ENCODE measurements at places on chromosomes 12 and 14. TPM values are rescaled to one million over a fixed set of nuclear protein-coding genes. Genes with fewer than 3 reads are reported as not detected.

GRCh38 chr12:79662046-79662811 is 28.5 kb downstream of the PAWR start:
- no peak for DNase-seq

- peak; percentile 65 for DNase-seq
Measured at GRCh38 chr12:12349711-12350665, at the start of gene MANSC1. TSS of gene MANSC1 (minus strand) at chr12:12350242. CDS start at chr12:12343314, 6,928 bp downstream.

The CACNA1C gene
- 19.3 TPM for total RNA-seq

GRCh38 chr14:50471838-50472465 is 60.4 kb downstream of the MAP4K5 start:
- no peak for DNase-seq

- DNase-seq = no peak
Measured at GRCh38 chr12:1579651-1580435, 14.5 kb downstream of the FBXL14 start.

The KRT7 gene
- 335 TPM for total RNA-seq

- no peak for DNase-seq
Measured at GRCh38 chr14:102318781-102319276, 717 bp upstream of the ZNF839 start.

- DNase-seq = no peak
Measured at GRCh38 chr12:111138016-111138415, 217.6 kb upstream of the MYL2 start.

The SERPINA10 gene
- total RNA-seq = 0.32 TPM

GRCh38 chr14:101055776-101056374 is 152.4 kb upstream of the RTL1 start:
- no peak for DNase-seq

- no peak for DNase-seq
Measured at GRCh38 chr12:50556273-50556672, 51.5 kb downstream of the DIP2B start.

DNA sequence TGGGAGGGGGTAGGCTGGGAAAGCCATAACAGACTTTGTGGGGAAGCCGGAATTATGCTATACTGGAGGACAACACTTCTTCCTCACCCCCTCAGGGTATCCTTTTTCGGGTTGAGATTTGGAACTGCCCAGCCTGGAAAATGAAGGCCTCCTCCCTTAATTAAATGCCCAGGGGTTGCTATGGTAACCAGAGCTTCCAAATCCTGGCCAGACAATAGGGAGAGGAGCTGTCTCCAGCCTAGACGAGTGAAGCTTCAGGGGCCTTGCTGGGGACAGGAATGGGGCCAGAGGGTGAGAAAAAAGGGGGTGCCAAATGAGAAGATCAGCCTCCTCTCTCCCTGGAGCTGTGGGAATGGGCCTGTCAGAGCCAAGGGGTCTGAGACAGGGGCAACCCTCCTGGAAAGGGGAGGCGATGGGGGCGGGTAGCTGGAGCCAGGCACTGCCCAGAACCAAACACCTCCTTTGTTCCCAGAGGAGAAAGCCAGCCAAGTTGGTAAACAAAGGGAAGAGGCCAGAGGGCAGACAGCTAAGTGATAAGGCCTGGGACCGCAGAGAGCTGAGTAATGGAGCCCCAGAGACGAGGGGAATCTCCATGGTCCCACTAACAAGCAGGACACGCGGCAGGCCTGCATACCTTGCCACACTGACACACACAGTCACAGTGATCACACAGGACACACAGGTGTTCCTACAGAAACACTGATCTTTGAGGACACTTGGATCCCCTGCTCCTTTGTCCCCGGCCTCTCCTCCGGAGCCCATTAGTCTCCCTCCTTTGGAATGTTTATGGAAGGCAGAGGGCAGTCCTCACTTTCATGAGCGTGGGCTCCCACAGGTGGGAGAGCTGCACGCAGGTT is 17.9 kb upstream of the RND1 start:
- peak; percentile 65 for DNase-seq

DNA sequence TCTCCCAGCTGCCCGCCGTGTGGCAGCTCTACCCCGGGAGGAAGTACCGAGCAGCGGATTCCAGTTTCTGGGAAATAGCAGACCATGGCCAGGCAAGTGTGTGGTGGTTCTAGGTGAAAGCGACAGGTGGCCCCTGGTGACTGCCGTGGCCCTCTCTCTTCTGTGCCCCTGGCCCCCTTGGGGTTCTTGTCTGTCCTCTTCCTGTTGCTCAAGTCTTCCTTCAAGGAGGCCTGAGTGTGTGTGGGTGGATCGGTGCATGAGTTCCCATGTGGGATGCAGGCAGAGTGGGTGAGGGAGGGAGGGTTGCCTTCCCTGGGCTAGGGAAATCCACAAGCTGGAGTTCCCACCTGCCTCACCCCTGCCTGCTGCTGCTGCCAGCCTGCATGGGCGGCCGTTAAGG is 4.6 kb downstream of the TCL1B start:
- no peak for DNase-seq

GRCh38 chr14:21882226-21882625 is 208.6 kb upstream of the OR4E1 start:
- no peak for DNase-seq

GRCh38 chr12:75116646-75117198 is 92.9 kb downstream of the KCNC2 start:
- DNase-seq = no peak

GRCh38 chr14:71246539-71246938 is 339.3 kb downstream of the PCNX1 start:
- DNase-seq = no peak

The LYZ gene
- total RNA-seq = 1,541 TPM

GRCh38 chr14:31138301-31138700 is 69.3 kb downstream of the HECTD1 start:
- no peak for DNase-seq

DNA sequence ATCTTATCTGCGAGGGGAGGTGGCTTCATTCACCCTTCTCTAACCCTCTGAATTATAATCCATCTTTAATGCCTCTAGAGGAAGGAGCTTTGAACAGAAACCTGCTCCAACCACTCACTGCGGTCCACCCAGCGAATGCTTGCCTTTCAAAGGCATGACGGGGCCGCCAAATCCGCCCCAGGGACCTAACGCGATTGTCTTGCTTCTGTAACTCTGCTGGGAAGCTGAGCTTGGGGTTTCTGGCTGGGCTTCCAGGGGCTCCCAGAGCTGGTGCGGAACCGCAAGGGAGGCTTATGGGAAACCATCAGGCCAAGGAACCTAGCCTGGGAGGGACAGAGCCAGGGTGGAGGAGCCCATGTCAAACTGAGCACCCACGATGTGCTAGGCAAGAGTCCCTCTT is 231.2 kb upstream of the LHX5 start:
- DNase-seq = no peak

- peak; percentile 65 for DNase-seq
Measured at GRCh38 chr12:121858662-121859572, at the start of gene HPD. TSS of gene HPD (minus strand) at chr12:121858859. CDS start at chr12:121858823, 36 bp downstream.

DNA sequence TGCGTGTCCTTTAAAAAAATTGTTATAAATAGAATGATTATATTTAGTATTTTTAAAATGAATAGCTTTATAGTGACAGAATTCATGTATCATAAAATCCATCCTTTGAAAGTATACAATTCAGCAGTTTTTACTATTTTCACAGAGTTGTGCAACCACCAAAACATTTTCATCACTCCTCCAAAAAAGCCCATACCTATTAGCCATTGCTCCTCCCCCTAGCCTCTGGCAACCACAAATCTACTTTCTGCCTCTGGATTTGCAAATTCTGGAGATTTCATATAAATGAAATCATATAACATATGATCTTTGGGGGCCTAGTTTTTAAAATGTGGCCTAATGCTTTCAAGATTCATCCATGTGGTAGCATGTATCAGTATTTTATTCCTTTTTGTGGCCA is 117.9 kb upstream of the MED13L start:
- DNase-seq = no peak

GRCh38 chr12:102479939-102480338 is 424 bp downstream of the IGF1 start:
- DNase-seq = no peak

The DPF3 gene
- total RNA-seq = 4.5 TPM

DNA sequence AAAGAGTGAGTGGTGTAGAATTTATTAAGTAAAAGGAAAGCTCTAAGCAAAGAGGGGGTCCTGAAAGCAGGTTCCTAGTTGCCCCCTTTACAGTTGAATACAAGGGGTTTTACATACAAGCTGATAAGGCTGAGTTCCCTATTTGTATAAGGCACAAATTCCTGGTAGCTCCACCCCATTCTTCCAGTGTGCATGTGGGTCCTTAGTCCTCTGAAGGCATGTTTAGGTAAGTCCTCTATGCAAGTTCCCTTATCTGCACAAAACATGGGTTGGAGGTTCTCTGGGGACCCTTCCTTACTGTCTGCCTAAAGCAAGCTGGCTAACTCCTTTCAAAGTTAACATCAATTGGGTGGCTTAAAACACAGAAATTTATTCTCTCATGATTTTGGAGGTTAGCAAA is 2.9 kb upstream of the FAR2 start:
- DNase-seq = no peak

GRCh38 chr12:75606151-75606550 is 94.7 kb upstream of the KRR1 start:
- no peak for DNase-seq

GRCh38 chr12:25677232-25677937 is 124.3 kb upstream of the LMNTD1 start:
- no peak for DNase-seq

GRCh38 chr14:61545726-61546455 is 149.4 kb upstream of the HIF1A start:
- no peak for DNase-seq

GRCh38 chr14:22522466-22522957 is 66.5 kb downstream of the DAD1 start:
- DNase-seq = no peak

GRCh38 chr14:77026166-77026929 is 2.2 kb downstream of the IRF2BPL start:
- DNase-seq = no peak

DNA sequence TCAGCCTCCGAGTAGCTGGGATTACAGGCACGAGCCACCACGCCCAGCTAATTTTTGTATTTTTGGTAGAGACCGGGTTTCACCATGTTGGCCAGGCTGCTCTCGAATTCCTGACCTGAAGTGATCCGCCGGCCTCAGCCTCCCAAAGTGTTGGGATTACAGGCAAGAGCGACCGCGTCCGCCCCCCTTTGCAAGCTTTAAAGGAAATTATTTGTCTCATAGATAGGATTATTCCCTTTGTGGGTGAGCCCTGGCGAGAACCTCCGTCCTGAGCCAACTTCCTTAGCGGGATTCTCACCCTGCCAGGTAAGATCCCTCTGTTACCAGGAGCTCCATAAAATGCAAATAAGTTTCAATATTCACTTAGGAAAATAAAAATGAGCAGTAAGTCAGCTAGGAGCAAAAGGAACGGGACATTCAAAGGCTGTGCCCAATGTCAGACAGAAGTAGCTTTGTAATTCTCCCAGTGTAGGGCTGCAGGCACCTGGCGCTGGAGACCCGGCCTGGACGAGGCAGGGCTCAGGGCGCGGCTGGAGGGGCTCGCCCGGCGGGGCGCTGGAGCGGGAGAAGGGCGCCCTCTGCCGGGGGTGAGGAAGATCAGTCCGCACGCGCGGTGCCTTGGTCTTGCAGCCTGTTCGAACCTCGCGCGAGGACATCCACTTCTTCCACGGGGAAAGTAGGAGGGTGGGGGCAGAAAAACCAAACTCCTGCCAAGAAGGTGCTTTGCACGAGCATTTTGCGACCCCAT is 47.2 kb upstream of the PLXNC1 start:
- peak; percentile 62 for DNase-seq

DNA sequence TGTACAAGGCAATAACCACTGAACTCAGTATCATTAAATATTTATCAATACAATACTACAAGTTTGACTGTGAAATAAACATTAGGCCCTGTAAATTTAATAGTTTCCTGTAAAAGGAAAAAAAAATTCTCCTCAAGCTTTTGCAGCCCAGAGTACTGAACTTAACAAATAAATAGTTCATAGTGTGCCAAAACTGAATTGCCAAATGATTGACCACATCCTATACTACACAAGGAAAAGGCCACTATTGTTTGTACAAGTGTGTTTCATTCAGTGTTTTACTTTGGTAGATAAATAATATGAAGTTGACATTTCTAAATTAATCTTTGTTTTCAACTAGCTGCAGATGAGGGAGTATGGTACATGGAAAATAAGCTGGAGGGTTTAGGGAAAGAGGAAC is 379.6 kb downstream of the FLRT2 start:
- DNase-seq = no peak

DNA sequence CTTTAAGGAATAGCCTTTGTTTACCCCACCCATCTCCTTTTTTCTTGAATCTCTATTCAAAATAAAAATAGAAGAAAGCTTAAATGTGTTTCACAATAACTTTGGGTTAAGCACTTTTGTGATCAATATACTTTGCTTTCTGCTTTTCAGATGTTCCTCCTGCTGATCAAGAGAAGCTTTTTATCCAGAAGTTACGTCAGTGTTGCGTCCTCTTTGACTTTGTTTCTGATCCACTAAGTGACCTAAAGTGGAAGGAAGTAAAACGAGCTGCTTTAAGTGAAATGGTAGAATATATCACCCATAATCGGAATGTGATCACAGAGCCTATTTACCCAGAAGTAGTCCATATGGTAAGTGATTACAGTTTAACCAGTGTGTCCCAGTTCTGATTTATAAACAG is 95.0 kb downstream of the PPP2R5C start:
- no peak for DNase-seq

GRCh38 chr14:32565256-32565655 is 236.2 kb downstream of the AKAP6 start:
- no peak for DNase-seq

- DNase-seq = no peak
Measured at GRCh38 chr12:32457251-32458025, 58.1 kb downstream of the FGD4 start.

The RASSF9 gene
- total RNA-seq = 1.9 TPM

The FGF23 gene
- total RNA-seq = 0.06 TPM

The RNU4-1 gene
- total RNA-seq = 1,216 TPM

GRCh38 chr12:81633127-81633526 is 126.0 kb downstream of the PPFIA2 start:
- no peak for DNase-seq

- peak; percentile 57 for DNase-seq
Measured at GRCh38 chr12:126936181-126936851, 1330.7 kb upstream of the TMEM132C start.

DNA sequence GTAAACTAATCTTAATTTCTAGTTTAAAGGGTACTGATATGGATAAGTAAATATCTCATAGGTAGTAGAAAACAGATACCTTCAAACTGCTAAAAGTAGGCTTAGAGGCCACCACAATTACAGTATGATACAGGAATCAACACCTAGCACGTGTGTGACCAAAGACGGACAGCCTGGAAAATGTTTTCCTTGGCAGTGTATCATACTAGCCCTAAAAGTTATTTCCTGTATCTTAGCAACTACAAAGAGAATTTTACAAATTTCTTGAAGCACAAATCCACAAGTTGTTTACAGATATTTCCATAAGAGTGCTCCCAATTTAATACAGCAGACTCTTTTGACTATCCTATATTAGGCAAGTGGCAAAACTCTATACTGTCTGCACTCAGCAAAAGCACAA is 106.0 kb downstream of the ITPR2 start:
- no peak for DNase-seq

Measured in mucosa of gallbladder (tissue), 1 donor.